SW480 (cell line): ENCODE measurements at places on chromosomes 4 and X.

DNA sequence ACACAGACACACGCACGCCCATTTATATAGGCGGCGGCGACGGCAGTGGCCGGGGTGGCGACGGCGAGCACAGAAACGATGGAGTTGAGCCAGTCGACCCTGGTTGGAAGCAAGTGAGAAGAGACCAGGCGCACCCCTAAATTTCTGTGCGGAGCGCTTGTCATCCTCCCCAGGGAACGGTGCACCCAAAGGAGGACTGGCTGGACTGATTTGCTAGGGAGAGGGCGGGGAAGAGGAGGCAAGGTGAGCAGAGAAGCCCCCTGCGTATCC is 302 bp downstream of the NHS start:
- DNase-seq = no peak

GRCh38 chrX:108070891-108071290 is 20.5 kb downstream of the PSMD10 start:
- DNase-seq = peak; percentile 41

- no peak for DNase-seq
These were observed 261.2 kb downstream of the TRAM1L1 start for GRCh38 chr4:116824172-116824571.

- no peak for DNase-seq
These were observed 71.7 kb upstream of the S100G start for GRCh38 chrX:16578218-16578617.

- DNase-seq = no peak
These were observed 454.1 kb downstream of the PDGFC start for GRCh38 chr4:156517546-156517945.

DNA sequence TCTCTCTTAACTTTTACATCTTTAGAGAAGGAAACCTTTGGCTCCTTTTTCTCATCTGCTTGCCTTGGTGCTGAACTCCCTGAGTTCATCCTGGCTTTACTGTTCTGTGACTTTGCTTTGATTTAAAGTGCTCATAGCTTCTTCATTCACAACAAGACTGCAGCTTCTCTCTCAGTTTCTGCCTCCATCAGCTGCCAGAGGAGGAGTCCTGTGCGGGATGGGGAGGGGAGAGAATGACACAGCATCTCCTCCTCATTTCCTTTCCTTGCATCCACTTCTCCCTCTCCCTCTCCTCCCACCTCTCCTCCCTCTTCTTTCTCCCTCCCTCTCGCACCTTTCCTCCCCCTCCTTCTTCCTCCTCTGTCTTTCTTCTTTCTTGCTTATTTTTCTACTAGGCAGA is 42.0 kb downstream of the CBLL2 start:
- no peak for DNase-seq

DNA sequence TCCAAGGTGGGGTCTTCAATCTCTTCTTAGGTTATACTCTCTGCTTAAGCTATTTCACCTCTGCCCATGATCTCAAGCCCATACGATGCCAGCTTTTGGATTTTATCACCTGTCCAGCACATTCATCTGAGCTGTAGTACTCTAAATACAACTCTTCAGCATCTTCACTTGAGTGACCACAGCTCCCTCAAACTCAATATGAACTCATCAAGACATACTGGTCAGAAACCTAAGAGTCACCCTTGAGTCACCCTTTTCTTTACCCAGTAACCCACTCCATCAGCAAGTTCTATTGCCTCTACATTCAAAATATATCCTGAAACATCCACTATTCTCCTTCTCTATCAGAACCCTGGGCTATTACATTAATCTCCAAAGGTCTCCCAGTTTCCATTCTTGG is 69.4 kb downstream of the DCHS2 start:
- DNase-seq = no peak

DNA sequence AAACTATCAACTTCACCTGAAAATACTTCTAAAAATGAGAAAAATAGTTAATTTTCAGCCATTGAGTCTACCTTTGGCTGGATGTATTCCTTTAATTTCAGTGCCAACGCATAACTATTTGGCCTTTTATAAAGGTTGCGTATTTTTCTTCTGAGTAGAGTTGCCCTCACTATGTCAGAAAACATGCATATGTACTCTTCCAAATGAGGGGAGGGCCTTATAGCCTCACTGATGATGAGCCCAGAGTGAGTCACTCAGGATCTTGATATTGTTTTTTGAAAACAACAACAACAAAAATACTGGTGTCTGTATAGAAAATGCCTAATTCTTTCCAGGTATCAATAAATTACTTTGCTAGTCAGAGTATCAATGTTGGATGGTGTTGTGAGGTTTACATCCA is 349.3 kb downstream of the FBXO8 start:
- no peak for DNase-seq

DNA sequence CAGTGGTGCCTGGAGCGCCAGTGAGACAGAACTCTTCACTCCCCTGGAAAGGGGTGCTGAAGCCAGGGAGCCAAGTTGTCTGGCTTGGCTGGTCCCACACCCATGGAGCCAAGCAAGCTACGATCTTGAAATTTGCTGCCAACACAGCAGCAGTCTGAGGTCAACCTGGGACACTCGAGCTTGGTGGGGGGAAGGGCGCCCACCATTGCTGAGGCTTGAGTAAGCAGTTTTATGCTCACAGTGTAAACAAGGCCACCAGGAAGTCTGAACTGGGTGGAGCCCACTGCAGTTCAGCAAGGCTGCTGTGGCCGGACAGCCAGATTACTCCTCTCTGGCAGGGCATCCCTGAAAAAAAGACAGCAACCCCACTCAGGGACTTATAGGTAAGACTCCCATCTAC is 149.5 kb downstream of the EDA2R start:
- no peak for DNase-seq
